Stimulated activated CD8-positive, alpha-beta memory T cell treated with anti-CD3 and anti-CD28 coated beads, Interleukin-2, amount 100 ng/mL, for 48 hours (primary cell): ENCODE measurements at places on chromosomes 4 and X.

DNA sequence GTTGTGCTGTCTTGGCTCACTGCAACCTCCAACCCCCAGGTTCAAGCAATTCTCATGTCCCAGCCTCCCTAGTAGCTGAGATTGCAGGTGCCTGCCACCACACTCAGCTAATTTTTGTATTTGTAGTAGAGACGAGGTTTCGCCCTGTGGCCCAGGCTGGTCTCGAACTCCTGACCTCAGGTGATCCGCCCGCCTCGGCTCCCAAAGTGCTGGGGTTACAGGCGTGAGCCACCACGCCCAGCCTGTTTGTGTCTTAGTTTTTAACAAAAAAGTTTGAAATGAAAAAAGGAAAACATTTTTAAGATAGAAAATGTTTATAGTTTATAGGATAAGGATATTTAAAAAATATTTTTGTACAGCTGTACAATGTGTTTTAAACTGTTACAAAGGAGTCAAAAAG is 62.4 kb downstream of the CAPN6 start:
- DNase-seq = no peak

DNA sequence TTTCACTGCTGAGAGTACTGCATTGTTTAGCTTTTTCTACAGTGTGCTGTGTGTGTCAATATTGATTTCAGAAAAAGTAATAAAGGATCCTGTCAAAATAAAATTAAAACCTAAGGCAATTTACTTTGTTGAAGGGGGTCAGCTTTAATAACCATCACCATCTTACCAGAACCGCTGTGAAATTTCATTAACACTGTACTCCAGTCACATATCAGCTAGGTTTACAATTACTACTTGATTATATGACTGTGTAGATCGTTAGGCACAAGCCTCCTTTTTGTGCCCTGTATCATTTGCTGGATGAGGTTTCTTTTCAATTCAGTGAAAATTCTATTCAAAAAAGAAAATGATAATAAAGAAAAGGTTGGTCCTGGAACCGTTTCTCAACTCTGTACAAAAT is 917.2 kb downstream of the CENPC start:
- DNase-seq = no peak

GRCh38 chr4:154616287-154616686 is 3.8 kb upstream of the FGG start:
- no peak for DNase-seq

DNA sequence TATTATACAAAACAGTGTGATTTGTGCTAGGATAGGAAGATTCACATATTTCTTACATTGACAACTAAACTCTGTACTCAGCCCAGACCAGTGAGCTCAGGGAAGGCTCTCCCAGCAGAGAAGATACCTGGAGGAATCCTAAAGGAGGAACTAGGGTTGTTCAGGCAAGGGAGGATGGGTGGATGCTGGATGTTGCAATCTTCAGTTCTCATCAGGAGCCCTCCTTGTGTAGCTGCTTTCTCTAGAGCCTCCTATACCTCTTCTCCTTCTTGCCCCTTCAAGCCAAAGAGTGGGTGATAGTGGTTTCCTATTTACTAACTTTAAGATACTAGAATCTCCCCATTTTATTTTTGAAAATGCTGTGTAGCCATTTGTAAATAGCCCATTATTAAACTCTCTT is 117.3 kb downstream of the NKX6-1 start:
- DNase-seq = no peak

DNA sequence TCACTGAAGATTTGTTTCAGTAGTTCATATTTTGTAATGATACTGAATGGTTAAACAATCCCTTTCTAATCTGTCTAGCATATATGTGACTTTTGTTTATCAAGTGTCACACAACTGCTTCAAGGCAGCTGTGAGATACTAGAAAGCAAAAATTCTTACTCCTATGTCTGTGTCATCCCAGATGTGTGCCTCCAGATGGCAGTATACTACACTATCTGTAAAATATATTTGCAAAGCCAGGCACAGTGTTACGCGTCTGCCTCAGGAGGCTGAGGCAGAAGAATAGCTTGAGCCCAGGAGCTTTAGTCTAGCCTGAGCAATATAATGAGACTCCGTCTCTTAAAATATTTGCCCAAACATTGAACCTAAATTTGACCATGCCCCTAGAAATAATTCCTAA is 4.0 kb downstream of the NUDT10 start:
- DNase-seq = no peak

DNA sequence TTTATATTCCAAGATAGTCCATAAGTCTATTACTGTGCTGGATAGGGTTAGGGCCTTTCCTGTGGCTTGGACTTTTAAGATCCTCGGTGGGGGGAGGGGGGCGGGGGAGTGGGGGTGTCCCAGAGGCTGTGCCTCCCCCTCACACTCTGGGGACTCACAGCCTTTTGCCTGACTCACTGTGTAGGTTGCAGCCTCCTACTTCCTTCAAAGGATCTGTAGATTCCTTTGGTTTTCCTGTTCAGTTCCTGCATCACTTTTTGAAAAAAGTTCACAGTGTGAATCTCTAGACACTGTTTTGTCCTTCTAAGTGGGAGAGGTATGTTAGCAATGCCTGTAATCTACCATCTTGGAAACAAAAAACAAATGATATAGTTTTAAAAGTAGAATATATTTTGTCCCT is 999.9 kb downstream of the GLUD2 start:
- no peak for DNase-seq

- DNase-seq = no peak
These were observed 216.7 kb upstream of the GALNT7 start for GRCh38 chr4:172951679-172952451.

GRCh38 chr4:8328456-8328855 is 58.9 kb downstream of the HTRA3 start:
- no peak for DNase-seq

- DNase-seq = no peak
These were observed 35.3 kb upstream of the SPRY1 start for GRCh38 chr4:123361195-123361861.

DNA sequence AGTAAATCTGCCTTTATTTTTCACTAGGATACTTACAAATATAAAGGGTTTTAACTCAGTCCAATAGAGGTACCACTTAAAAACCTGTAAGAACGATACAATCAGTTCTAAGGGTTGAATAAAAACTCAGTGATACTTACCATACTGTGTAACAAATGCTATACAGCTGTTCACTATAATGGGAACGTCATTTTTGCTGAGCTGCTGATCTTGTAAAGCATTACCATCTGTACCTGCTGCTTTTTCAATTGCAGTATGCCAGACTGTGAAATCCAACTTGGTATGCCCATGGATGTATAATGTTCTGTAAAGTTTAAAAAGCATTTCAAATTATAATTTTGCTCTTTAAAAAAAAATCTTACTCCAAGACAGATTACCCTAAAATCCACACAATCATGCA is 111.2 kb downstream of the ARAP2 start:
- DNase-seq = no peak

- DNase-seq = no peak
These were observed 7.5 kb downstream of the PLA2G12A start for GRCh38 chr4:109722357-109722756.

DNA sequence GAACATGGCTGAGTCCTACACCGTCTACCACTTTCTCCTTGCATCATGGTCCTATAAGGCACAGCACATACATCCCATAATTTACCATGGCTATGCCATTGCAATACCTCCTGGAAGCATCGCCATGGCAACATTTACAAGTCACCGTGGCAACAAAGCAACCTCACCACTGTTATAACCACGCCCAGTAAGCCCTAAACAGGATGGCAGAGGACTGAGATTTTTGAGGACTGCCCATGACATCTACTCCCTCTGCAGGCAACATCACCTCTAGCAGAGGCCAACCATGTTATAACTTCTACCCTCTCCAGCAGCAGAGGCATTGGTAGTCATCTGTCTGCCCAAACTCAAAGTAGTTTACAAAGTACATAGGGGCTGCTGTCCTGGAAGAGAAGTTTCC is 29.7 kb downstream of the BCOR start:
- DNase-seq = no peak

DNA sequence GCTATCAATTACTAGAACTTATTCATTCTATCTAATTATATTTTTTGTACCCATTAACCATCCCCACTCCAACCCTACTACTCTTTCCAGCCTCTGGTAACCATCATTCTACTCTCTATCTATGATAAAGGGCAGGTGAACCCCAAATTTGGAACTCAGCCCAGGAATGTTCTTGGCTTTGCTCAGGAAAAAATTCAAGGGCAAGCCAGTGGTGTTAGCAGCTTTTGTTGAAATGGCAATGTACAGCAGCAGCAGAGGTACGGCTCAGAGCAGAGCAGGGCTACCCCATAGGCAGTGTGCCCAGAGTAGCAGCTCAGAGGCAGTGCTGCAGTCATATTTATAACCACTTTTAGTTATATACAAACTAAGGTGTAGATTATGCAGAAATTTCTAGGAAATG is 138.2 kb downstream of the RNF150 start:
- DNase-seq = no peak

- no peak for DNase-seq
These were observed 2.2 kb downstream of the FBXO8 start for GRCh38 chr4:174281182-174281737.

DNA sequence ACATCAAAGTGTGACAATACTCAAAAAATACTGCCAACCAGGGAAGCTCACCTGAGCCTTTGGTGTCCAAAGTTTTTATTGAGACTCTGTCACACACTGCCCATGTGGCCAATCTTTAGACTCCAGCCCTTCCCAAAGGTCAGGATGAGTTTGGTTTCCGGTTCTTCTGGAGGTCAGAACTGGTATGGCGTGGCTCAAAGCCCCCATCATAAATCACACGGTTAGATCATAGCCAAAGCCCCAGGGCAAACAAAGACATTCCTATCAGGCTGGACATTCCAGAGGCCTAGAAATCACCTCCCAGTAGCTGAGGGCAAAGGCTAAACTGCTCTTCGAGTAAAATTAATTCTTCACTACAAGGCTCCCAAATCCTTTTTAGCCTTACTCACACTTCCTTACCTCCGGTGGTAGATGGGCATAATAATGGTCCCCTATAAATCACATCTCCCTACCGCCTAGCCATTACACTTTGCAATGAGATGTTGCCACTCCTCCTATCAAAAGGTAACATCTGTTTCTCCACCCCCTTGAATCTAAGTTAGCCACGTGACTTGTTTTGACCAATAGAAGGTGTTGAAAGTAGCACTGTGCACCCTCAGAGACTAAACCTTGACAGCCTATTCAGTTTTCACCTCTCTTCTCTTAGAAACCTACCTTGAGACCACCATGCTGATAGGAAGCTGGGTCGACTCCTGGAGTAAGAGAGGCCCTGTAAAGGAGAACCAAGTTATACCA is 137.8 kb upstream of the DUSP21 start:
- DNase-seq = no peak

- no peak for DNase-seq
These were observed 262.1 kb upstream of the NR3C2 start for GRCh38 chr4:148704291-148704690.

DNA sequence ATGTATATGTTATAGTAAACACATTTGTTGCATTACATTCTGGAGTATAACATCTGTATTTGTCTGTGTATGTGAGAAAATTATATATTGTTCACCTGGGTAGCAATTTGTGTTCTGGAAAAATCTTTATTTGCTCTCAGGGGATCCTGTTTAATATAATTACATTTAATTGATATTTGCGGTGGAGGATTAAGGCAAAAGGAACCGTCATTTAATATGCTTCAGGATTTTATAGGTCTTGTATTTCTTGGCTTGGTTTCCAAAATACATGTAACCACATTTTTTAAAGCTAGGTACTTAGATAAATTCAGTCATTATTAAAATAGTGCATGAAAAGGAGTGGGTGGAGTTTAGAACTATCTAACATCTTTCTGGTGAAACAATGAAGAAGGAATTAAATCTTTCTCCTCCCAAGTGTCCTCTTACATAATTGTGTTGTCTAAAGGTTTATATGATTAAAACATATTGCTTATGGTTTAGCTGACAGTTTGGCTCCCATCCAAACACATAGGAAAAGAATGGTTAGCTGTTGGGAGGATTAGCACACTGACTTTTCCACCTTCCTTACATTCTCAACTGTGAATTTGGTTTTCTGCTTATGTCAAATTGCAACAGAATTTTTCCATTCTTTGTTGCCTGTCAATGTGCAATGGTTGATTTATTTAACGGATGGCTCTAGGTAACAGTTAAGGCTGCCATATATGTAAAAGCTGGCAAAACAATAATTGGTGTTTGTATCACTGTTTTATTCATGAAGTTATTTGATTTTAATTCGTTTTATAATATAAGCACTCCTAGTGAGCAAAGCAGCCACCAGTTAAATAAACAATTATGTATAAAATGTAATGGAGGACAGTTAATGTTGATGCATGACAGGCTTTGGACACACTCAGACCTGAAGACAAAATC is 250.8 kb upstream of the SFRP2 start:
- DNase-seq = no peak

DNA sequence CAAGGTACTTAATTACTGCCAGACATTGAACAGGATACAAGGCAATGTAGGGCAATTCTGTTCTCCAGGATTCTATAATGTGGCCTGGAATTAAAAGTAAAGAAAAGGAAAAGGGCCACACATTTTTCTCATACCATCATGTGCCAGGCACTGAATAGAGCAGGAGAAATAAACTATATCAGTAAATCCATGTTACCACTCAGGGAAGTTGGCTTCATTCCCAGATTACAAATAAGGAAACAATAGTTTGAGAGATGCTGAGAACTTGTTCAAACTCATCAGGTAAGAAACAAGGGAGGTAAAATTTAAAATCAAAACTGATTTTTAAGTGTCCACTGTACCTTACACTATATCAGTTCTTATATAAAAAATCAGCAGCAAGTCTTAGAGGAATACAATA is 645.0 kb upstream of the ATOH1 start:
- DNase-seq = no peak

- DNase-seq = no peak
These were observed 53.6 kb downstream of the APOO start for GRCh38 chrX:23854122-23854521.

DNA sequence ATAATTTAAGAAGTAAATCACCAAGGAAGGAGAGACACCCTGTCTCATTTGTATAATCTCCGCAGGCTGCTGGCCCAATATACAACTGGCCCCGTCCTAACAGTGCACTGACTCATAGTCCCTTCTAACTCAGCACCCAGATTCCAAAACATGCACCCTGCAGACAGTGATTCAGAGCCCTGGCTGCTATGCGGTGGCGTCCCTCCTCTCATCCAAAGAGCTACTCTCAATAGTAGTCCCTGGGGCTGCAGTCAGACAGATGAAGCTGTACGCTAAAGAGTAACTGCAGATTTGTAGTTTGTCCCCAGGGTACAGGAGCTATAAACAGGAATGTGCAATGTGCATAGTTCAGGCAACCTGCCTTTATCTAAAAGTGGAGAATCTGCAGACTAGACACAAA is 23.0 kb downstream of the GABRA3 start:
- DNase-seq = no peak

GRCh38 chrX:23603501-23603900 is 63.8 kb upstream of the PRDX4 start:
- DNase-seq = no peak
